ENCODE measurements at places on chromosomes 5 and 9.

DNA sequence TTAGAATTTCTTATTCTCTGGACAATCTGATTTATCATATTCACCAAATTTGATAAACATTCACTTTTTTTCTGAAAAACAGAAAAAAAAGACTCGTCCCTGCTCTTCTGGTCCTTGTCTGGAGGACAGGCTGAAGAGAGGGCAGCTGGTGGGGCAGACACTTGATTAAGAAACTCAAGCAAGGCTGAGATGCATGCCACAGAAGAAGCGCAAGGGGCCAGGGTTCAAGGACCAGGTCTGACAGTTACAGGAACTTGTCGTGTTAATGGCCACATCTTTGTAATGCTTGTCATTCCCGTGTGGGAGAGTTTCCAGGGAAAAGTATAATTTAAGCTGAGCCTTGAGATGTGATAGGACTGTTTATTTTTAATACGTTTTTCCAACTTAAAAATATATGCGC is 40.6 kb upstream of the SHB start:
- no peak for DNase-seq

- no peak for DNase-seq
These were observed 14.5 kb downstream of the VAV2 start for GRCh38 chr9:133977421-133978201.

DNA sequence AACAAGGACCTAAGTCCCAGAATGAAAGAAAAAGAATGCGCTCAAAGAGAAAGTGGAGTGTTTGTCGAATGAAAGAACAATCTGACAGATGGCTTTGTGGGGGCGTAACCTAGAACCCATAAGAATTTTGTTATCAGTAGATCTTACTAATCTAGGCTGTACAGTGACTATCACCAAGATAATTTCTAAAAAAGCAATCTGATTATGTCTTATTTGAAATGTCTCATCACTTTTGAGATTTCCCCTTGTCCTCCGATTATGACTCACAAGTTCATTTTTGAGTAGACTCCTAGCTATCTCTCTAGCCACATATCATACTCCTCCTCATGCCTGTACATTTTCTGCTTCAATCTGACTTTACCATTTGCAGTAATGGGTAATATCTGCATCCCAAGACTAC is 135.6 kb upstream of the SMARCA2 start:
- no peak for DNase-seq

DNA sequence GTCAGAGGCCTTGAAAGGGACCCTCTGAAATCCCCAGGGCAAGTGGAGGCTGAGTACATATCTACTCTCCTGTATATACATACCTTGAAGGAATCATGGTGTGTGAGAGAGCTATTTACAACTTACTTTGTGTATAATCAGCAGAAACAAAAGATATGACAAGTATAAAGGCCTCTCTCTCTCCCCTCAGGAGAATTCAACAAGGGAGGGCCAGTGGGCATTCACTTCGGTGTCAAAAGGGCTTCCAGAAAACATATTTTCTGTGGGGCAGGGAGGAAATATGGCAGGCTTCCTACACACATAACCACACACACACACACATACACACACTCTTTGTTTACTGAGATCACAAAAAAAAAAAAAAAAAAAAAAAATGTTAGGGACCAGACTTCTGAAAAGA is 181.7 kb downstream of the BNC2 start:
- DNase-seq = no peak

DNA sequence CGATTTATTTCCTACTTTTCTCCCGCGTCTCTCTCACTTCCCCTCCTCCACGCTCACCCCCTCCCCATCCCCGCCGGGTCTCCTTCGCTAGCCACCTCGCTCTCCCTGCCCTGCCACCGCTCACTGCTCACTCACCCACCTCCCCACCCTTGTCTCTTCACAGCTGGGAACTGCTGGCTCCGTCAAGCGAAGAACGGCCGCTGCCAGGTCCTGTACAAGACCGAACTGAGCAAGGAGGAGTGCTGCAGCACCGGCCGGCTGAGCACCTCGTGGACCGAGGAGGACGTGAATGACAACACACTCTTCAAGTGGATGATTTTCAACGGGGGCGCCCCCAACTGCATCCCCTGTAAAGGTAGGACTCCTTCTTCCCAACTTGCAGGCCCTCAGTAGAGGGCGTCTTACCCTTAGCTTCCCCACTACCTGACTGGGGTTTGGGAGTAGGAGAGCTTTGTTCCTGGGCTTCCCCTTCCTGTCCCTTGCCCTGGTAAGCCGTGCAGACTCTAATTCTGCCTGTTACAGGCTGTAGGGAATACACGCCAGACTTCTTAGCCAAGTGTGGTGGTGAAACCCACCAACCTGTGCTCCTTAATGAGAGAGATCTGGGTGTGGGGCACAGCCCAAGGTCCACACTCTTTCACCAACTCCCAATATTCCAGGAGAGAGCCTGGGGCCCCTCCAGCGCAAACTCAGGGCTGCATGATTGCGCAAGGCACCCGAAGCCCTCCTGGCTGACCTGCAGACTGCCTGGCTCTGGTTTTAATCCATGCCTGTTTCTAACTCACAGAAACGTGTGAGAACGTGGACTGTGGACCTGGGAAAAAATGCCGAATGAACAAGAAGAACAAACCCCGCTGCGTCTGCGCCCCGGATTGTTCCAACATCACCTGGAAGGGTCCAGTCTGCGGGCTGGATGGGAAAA is 2.5 kb downstream of the FST start:
- no peak for DNase-seq

GRCh38 chr5:35626108-35626507 is 8.4 kb downstream of the SPEF2 start:
- DNase-seq = no peak

- DNase-seq = no peak
These were observed 46.8 kb upstream of the HAPLN1 start for GRCh38 chr5:83767409-83767992.

DNA sequence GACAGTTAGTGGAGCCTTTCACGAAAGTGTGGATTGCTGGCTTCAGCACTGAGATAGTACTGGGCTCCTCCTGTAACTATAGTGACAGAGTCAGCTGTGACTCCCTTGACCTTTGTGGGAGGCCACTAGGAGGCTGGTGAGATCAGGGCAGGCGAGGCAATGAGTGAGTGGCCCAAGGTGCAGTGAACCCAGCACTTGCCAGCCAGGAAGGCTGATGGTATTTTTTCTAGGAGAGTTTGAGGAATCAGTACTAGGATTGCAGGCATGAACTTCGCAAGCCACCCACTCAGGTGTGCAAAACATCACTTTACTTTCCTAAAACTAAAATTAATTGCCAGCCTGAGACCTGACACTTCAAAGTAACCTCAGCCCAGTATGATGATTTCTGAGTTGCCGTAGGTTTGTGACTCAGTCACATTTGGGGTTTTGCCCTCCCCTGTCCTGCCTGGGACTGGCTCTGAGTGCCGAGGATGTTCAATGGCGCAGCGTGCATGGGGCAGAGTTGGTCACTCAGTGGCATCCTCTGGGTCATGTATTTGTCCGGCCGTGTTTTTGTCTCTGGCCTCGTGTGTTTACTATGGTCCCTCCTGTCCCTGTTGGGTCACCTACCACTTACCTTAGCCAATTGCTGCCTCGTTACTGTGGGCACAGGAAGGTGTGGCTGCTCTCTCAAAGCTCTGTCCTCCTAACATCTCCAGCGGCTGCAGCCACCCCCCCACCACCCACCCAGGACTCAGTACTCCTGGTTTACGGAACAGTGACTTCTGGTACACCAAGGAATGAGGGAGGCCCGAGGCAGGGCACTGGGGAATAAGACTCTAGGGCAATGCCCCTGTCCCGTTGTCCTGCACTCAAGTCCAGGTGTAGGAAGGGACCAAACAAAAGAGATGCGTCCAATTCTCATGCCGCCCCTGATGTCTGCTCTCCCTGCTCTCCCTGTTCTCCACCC is 67.2 kb downstream of the IL31RA start:
- DNase-seq = no peak

DNA sequence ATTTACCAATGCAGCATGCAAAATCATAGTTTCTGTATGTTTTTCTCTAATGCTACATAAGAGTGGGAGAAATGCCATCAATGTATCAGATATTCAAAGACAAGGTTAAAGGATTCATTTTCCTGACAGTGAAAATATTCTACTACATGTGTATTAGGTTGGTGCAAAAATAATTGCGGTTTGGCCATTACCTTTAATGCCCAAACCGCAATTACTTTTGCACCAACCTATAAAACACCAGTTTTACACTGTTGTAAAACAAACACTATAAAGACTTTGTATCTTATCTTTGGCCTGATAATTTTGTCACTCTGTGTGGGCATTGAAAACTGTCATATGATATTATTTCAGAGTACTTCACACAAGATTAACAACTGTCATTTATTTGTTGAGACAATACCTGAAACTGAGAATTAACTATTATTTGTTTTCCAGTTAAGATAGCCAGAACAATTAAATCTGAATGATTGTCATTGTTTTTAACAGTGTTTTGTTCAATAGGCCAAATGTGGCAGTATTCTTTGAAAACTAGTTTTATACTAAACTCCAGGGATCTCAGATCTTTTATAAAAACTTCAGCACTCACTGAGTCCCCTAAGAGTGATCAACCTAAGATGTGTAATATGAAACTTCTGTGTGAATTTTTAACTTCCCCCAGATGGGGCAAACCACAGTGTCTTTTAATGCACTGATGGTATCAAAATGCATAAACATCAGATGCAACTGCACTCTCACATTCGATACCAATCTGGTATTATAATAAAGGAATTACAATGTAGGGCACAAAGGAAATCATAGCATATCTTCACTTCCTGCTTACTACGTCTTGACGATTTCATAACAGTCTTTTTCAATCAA is 53.8 kb upstream of the FBN2 start:
- DNase-seq = no peak

GRCh38 chr5:154884424-154884823 is 26.0 kb downstream of the CNOT8 start:
- no peak for DNase-seq

DNA sequence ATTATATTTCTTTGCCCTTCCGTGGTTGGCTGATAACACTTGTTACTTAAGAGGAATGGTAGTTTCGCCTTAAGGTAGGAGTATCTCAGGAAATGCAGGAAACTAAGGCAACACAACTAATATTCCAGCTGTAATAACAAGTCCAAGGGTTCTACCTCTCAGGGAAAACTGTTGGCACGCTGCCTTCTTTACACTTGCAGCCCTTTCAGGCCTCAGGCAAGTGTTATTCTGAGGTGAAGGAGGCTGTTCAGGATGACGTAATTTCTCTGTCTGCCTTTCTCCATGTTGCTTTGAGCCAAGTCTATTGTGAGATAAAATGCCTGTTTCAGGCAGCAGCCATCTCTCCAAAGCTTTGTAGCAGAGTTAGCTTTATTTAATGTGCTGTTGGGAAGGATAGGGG is 38.0 kb downstream of the VCAN start:
- no peak for DNase-seq

DNA sequence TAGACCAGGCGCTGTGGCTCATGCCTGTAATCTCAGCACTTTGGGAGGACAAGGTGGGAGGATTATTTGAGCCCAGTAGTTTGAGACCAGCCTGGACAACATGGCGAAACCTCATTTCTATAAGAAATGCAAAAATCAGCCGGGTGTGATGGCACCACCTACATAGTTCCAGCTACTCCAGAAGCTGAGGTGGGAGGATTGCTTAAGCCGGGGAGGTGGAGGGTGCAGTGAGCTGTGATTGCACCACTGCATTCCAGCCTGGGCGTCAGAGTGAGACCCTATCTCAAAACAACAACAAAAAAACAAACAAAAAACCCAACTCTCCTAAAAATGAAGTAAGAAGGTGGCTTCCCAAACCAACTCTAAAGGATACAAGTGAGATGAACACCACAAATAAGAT is 23.0 kb downstream of the IARS1 start:
- no peak for DNase-seq

GRCh38 chr9:21889673-21890072 is 87.2 kb downstream of the MTAP start:
- DNase-seq = no peak

GRCh38 chr5:127988146-127988760 is 95.3 kb upstream of the SLC12A2 start:
- DNase-seq = peak; percentile 75

- DNase-seq = peak; percentile 36
These were observed 77.8 kb upstream of the SHISAL2B start for GRCh38 chr5:64612344-64612961.

GRCh38 chr5:158910782-158911692 is 188.7 kb downstream of the EBF1 start:
- DNase-seq = no peak

DNA sequence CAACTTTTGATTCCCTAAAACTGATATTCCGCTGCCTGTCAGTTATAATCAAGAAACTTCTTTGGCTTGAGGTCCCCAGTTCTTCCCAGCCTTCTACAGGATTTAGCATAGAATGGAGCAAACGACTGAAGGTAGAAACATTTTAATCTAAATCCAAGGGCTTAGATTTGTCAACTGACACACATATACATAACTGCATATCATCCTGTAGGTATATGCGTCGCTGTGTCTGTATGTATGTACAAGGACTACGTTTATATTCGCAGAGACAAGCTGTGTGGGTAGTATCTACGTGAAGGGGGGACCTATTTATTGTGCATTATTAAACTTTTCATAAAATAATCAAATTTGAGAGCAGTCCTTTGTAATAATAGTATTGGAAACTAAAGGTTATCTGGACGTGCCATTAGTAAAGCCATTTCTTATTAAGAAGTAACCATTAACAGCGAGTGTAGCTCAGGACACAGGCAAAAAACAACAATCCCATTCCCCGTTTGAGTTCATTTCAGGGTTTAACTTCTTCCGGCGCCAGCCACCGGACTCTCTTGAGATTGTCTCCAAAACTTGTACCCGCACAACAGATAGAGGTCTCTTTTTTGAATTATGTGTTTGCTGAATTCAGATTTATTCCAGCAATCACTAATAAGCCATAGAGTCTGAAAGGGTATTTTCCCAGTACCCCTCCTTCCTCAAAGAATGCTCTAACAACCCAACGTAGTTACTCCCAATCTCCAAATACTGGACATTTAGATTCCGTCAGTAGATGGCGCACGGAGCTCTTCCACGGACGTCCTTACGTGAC is 2.1 kb upstream of the MLLT3 start:
- peak; percentile 37 for DNase-seq

- DNase-seq = no peak
These were observed 699.2 kb downstream of the IRX1 start for GRCh38 chr5:4294878-4295277.

DNA sequence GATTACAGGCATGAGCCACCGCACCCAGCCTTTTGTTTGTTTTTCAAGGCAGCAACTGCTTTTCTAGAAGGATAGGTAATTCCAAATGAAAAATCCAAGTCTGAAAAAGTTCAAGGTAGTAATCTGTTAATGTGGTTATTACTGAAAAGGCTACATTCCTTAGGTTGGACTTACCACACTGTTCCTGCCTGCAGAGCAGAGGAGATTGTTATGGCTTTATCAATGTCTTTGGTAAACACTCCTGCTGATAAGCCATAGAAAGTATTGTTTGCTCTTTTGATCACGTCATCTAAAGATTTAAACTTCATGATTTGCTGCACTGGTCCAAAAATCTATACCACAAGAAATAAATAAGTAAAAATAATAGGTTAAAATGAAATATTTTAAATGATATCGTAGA is 43.4 kb downstream of the ALDH1A1 start:
- no peak for DNase-seq

GRCh38 chr5:30103052-30103451 is 1090.4 kb upstream of the CDH6 start:
- no peak for DNase-seq

- DNase-seq = no peak
These were observed 87.3 kb upstream of the GNAQ start for GRCh38 chr9:78118742-78119473.

GRCh38 chr9:36802201-36802920 is 229.7 kb downstream of the MELK start:
- DNase-seq = no peak

- no peak for DNase-seq
These were observed 2.1 kb downstream of the SPATA31E1 start for GRCh38 chr9:87884578-87885459.

- no peak for DNase-seq
These were observed 112.0 kb upstream of the ISL1 start for GRCh38 chr5:51271261-51271660.
